ENCODE measurements at places on chromosomes 3 and 15.
A peak's percentile ranks its signal among the peaks of the same experiment; 100 is the strongest.

DNA sequence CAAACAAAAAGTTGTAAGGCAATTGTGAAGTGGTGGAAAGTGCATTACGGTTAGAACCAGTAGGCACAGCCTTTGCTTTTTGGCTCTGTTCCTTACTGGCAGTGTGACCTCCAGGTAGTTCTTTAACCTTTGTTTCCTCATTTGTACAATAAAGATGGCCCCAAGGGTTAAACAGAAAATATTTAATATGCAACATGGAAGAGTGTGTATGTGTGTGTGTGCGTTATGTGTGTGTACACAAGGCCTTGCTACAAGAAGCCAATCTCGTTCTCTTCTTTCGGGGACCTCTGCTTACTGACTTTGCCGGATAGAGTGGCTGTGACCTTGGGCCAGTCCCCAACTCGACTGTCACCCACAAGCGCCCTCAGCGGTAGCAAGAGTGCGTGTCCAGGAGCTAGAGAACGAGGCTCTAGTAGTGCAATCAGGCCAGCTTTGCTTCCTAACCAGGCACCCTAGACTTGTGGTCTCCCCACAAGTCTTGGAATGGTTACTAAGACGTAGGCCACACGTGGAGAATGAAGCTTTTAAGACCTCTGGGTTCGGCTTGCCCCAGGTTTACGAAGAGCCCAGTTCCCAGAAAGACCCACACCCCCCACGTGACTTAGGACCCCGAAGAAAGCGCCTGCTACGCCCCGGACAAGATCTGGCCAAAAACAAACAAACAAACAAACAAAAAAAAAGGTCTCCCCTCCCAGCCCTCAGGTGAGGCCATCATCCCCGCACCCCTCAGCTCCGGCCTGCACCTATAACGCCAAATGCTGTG lies 593 bp downstream of the CIAO2A start:
- DNase-seq: peak; percentile 28

DNA sequence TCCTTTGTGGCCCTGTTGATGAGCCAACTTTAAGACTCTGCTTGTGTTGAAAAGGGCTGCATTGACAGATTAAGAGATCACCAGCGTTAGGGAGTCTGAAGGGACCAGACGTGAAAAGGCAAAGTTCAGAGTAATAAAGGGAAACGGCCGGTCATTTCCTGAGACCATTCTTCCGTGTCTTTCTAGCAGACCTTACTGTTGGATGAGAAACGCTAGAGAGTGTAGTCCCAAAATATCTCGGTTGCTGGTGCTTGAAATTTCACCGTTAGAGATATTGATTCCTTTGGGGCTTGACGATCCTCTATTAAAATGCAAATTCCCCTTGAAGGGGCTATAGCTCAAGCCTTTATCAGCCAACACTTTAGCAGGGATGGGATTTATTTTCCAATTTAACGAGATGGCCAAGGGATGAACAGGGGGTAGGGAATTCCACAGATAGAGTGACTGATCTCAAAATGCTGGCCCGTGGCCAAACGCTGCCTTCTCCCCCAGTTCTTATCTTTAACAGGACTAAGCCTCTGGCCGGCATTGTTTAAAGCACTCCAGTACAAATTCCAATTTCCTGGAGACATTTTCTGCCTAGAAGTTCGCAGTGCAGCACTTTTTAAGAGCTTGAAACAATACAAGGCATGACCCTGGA lies 250.4 kb downstream of the TJP1 start:
- DNase-seq: no peak

- DNase-seq: no peak
Observed at GRCh38 chr3:151592287-151592686, 131.4 kb upstream of the IGSF10 start.

- DNase-seq: no peak
Observed at GRCh38 chr3:13937131-13937530, 57.3 kb upstream of the WNT7A start.

- DNase-seq: no peak
Observed at GRCh38 chr3:170711786-170712185, 125.9 kb upstream of the SLC7A14 start.

DNA sequence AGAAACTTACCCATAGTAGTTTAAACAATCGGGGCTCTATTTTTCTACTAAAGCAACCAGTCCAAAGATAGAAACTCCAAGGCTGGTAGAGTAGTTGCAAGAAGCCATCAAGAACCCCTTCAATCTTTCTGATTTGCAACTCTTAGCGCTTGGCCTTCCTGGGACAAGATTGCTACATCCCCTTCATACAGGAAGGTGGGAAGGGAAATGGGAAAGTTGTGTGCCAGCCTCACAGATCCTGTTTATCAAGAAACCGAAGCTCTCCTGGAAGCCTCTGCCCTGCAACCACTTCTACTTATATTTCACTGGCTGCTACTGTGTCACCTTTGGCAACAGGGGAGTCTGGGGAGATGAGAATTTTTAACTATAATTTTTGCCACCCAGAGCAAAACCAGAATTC lies 46.2 kb downstream of the OSBPL10 start:
- DNase-seq: no peak

GRCh38 chr3:150273396-150273795 lies 134.7 kb upstream of the TSC22D2 start:
- DNase-seq: no peak

GRCh38 chr3:126316501-126316939 lies 40.7 kb downstream of the KLF15 start:
- no peak for DNase-seq

All from activated CD8-positive, alpha-beta memory T cell treated with anti-CD3 and anti-CD28 coated beads for 48 hours (primary cell).